ENCODE measurements at places on chromosomes 1 and 21.

- no peak for DNase-seq
These were observed 17.8 kb downstream of the AIM2 start for GRCh38 chr1:159058751-159059150.

GRCh38 chr21:25025596-25025995 lies 581.7 kb downstream of the MRPL39 start:
- DNase-seq, result no peak

GRCh38 chr1:244735404-244735803 lies 82.5 kb downstream of the DESI2 start:
- DNase-seq, result no peak

GRCh38 chr1:220441211-220441610 lies 86.7 kb upstream of the MARK1 start:
- DNase-seq, result no peak

DNA sequence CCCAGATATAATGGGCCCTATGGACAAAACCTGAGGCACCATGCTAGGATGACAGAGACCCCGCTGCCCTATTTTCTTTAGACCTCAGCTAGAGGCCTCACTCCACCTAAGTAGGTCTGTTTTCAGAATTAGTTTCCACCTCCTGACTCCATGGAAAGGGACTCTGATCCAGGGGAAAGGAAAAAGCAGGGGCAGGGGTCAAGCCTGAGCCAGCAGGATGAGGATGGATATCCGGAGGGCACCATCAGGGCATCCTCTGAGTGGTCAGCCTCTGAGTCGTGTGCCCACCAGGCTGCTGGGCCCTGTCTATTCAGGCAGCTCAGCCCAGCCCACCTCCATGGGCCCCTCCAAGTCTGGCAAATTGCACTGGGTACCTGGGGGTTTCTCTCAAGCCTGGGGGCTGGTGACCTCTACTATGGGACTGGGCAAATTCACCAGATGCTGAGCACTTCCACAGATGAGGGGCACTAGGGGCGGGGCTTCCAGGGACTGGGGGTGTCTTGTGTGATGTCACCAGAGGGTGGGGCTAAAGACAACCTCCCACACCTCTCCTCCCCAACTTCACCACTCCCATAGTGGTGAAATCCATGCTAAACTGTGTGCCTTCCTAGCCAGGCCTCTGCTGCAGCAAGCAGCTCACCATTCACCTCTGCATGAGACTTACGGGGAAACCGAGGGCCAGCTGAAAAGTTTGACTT lies 5.5 kb downstream of the PAQR7 start:
- DNase-seq, result no peak

Data from activated CD8-positive, alpha-beta memory T cell treated with anti-CD3 and anti-CD28 coated beads for 48 hours (primary cell).